ENCODE measurements at places on chromosomes 4 and X.

GRCh38 chr4:83250687-83251446 lies 33.7 kb downstream of the COQ2 start:
- no peak for DNase-seq

DNA sequence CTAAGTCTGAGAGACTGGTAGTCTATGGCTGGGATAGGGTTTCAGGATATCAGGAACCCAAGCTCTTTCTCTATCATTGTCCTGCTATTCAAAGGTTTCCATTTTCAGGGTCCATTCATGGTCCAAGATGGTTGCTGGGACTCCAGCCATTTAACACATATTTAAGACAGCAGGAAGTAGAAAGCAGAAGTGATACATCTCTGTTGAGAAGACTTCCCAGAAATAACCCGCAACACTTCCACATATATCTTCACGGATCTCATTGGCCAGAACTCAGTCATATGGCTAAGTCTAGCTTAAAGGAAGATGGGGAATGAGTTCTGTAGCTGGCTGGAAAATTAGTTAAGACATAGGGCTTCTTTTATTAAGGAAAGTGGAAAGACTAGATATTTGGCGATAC lies 23.8 kb downstream of the CTSO start:
- DNase-seq = peak; percentile 7

DNA sequence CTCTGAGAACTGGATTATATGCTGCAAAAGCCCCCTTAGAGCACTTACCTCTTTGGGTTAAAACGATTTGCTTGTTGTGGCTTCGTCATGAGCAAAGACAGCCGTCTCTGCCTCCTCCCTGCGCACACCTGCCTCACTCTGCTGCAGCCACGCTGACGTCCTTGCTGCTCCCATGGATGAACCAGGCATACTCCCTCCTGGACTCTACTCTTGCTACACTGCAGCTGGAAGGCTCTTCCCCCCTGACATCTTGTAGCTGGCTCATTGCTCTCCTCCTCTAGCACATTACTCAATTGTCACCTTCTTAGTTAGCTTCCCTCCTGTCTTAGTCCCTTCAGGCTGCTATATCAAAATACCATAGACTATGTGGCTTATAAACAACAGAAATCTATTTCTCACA lies 59.3 kb downstream of the FAM114A1 start:
- no peak for DNase-seq

- no peak for DNase-seq
These were observed 9.5 kb upstream of the BMP2K start for GRCh38 chr4:78766650-78767049.

DNA sequence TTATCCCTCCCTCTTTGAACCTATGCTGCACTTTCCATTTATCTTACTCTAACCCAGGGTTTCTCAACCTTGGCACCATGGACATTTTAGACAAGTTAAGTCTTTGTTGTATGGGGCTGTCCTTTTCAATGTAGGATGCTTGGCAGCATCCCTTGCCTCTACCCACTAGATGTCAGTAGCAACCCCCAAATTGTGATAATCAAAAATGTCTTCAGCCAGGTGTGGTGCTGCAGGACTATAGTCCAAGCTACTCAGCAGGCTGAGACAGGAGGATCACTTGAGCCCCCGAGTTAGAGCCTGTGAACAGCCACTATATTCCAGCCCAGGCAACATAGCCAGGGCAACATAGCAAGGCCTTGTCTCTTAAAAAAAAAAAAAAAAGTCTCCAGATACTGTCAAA lies 7.0 kb downstream of the LRCH2 start:
- peak; percentile 2 for DNase-seq

GRCh38 chrX:140713174-140713539 lies 3.6 kb downstream of the LINC00632 start:
- DNase-seq = peak; percentile 46

- no peak for DNase-seq
These were observed 13.3 kb downstream of the SPCS3 start for GRCh38 chr4:176333076-176333475.

- no peak for DNase-seq
These were observed 359.7 kb downstream of the ADAM29 start for GRCh38 chr4:175277816-175278215.

DNA sequence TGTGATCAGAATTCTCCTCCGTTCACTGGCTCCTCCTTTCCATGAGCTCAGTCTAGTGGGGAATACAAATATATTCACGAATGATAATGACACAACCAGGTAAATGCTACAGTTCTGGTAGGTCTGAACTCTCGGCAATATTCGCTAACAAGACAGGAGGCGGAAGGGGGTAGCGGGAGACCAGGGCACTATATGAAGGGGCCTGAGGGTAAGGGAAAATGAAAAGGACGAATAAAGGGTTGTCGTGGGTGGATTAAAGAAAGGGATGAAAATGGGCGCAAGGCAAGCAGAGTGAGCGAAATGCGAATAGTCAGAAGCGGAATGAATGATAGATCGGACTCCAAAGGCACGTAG lies 743 bp downstream of the NKAP start:
- peak; percentile 13 for DNase-seq
